ENCODE measurements at places on chromosomes 7 and 10.

DNA sequence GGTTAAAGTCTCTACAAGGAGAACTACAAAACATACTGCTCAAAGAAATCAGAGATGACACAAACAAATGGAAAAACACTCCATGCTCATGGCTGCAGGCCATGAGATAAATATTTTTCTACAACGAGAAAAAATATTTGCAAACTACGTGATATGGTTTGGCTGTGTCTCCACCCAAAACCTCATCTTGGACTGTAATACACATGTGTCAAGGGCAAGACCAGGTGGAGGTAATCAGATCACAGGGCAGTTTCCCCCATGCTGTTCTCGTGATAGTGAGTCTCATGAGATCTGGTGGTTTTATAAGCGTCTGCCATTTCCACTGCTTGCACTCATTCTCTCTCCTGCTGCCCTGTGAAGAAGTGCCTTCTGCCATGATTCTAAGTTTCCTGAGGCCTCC lies 57.8 kb downstream of the COA1 start:
- DNase-seq, result no peak

DNA sequence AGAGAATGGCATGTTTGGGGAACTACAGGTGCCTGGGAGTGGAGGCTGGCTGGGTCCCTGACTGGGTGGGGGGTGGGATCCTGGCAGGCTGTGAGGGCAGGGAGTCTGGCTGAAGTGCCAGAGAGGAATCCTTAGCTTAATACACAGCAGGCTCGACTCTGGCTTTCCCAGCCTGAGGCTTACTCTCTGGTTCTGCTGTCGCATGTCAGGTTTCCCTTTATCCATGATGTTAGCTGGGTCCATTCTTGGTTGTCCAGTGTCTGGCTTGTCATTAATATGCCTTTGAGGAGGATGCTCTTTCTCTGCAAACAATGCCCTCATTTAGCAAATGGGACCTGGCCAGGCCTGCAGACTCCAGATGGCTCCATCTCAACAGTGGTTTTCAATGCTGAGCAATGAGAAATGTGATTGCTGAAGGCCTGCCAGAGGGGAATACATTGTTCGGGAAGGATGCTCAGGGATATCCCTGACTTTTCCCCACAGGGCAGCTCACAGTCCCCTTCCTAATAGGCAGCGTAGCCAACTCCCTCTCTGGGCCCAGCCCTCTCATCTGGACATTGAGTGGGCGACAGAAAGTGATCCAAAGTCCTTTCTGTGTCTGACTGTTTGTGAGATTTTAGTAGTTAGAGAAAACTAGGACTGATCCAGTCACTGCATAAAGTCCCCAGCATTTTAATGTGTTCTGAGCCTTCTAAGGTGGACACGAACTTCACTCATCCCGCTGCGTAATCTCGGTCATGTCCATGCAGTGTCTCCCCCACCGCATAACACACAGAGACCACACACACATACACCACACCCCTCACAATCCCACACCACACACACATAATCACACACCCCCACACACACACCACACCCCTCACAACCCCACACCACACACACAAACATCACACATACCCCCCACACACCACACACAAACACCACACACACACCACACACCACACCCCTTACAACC lies 124.9 kb downstream of the ANLN start:
- no peak for DNase-seq

DNA sequence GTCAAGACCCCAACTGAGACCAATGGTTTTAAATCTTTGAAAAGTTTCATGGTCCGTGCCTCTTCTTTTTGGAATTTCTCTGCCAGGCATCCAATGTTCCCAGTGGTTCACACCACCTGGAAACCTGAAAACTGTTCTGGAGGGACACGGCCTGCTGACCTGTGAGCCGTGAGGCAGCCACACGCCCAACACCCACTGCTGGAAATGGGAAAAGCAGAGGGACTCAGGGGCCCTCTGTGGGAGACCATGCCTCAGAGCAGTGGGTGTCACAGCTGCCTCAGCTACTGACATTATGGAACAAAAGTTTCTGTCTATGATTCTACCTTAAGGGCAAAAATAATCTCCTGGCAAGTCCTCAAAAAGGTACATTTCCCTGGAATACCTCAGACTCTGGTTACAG lies 70.4 kb upstream of the VIPR2 start:
- no peak for DNase-seq

DNA sequence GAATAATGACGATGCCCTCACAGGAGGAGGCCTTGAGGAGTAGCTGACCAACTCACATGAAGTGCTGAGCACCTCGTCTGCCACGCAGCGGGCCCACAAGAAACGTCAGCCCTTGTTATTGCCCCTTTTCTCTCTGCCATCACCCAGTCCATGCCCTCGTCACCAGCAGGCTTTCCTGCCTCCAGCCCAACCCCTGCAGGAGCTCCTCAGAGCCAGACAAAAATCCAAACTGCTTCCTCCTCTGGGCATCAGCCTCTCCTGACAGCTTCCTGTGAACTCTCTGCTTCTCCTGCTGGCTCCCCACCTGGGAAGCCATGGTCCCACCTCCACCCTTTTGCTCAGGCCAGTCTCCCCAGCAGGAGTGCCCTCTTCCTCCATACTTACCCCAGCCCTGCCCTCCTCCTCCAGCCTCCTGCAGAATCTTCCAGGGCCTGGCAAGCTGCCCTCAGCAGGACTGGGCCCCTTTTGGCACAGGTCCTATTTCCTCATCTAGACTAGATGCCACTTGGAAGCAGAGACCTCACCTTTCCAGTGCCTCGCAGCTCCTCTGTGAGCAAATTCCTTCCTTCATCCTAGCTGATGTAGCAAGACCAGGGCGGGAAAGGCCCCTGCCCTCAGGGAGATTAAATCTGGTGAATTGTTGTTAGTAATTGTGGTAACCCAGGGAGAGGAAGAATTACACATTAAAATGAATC lies 115.1 kb downstream of the C10orf105 start:
- DNase-seq, result no peak

- DNase-seq, result no peak
Measured at GRCh38 chr7:35802649-35803048, 1.8 kb downstream of the SEPTIN7 start.

GRCh38 chr10:72663971-72664370 lies 28.0 kb upstream of the MCU start:
- DNase-seq, result no peak

GRCh38 chr10:69504576-69505250 lies 53.4 kb downstream of the TSPAN15 start:
- DNase-seq, result no peak

- no peak for DNase-seq
Measured at GRCh38 chr10:12852687-12853086, 148.8 kb downstream of the CCDC3 start.

- no peak for DNase-seq
Measured at GRCh38 chr10:100896876-100897461, 15.8 kb upstream of the SLF2 start.

- no peak for DNase-seq
Measured at GRCh38 chr10:66586073-66586472, 339.8 kb upstream of the LRRTM3 start.

DNA sequence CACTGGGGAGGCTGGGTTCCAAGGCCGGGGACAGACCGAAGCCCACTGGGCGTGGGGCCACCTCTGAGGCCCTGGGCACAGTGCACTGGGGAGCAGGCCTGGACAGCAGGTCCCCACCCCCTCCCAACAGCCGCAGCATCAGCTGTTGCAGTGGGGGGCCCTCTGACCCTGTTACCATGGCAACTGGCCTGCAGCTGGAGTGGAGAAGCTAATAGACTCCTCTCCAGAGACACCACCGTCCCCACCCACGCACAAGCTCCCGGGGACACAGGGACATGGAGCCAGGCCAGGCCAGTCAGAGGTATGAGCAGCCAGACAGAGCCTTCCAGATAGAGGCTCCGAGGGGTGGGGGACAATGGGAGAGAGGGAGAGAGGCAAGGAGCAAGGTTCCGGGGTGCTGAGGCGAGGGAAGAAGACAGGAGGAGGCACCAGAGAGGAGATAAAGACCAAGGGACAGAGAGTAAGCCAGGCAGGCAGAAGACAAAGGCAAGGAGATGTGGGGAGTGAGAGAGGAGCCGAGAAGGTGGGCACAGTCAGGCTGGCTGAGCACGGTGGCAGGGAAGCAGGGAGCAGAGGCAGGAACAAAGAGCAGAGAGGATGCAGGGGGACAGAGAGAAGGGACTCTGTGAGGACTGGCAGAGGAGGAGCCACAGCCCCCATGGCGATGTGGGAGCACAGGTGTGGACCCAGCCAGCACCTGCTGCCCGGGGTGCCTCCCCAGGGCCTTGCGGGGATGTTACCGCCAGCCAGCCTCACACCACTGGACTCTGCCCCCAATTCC lies 6.7 kb downstream of the KCNH2 start:
- DNase-seq, result no peak

- no peak for DNase-seq
Measured at GRCh38 chr7:156515911-156516790, 124.4 kb upstream of the RNF32 start.

DNA sequence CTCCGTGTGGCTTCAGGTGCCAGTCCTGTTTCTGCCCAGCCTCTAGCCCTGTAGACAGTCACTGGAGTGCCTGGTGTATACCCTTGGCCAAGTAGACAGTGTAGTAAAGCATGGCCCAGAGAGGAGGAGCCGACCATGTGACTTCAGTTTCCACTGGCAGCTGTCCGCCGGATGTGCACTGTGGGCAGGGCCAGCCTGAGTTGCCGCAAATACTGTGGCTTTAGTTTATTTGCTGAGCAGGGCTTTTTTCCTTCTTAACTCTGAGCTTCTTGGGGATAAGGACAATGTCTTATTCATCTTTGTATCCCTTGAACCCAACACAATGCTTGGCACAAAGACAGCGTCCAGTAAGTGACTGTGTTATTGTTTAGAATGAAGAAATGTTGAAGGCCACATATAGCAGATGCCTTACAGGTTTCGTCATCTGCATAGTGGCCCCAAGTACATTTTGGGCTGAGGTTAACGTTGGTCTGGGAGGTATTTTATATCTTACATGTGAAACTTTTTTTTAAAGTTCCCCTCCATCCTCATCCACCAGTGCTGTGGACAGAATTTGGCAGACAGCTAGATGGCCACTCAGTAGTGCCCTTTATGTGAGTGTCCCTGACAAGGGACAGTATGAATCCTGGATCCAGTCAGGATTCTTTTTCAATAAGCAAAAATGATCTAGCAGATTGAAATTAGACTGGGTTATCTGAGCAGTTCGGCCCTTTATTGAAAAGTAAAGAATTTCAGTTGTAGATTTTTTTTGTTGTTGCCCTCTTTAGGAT lies 40.6 kb downstream of the CYP17A1 start:
- DNase-seq, result no peak

GRCh38 chr7:22591271-22591670 lies 91.3 kb upstream of the STEAP1B start:
- no peak for DNase-seq

- no peak for DNase-seq
Measured at GRCh38 chr10:13915710-13916109, 328.9 kb downstream of the PRPF18 start.

GRCh38 chr10:106181501-106181900 lies 983.0 kb downstream of the SORCS1 start:
- DNase-seq, result no peak
